Suppressor macrophage treated with lipopolysaccharide for 4 hours (primary cell): ENCODE measurements at places on chromosomes 6 and 20.

- DNase-seq = peak; percentile 49
These were observed at the start of gene NHSL1 for GRCh38 chr6:138499303-138500018. Gene NHSL1, minus strand, starts transcription at chr6:138499494. Its CDS starts 204 bp downstream, at chr6:138499290.

DNA sequence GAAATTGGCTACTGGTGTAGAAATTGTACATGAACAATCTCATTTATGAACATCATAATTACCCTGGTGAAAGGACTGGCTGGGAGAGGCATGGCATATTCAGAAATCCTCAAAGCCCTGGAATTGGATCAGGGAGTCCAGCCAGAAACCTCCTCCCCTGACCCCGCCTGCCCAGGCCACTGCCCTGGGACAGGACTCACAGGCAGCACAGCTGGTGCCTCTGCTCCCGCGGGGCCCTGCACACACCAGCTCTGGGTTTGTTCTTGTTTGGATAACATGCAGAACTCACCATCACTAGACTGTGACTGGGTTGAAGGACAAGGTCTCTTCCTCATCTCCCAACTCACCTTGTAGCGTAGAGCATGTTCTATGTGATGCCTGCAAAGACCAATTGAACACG is 56.2 kb downstream of the AGPAT4 start:
- no peak for DNase-seq

- no peak for DNase-seq
These were observed 569.7 kb downstream of the EPHA7 start for GRCh38 chr6:92849636-92850035.

GRCh38 chr6:163341224-163342061 is 73.1 kb upstream of the QKI start:
- DNase-seq = no peak

GRCh38 chr6:11592294-11592906 is 54.9 kb downstream of the TMEM170B start:
- no peak for DNase-seq

- peak; percentile 54 for DNase-seq
These were observed 24.6 kb downstream of the RIPOR2 start for GRCh38 chr6:24910961-24911725.

DNA sequence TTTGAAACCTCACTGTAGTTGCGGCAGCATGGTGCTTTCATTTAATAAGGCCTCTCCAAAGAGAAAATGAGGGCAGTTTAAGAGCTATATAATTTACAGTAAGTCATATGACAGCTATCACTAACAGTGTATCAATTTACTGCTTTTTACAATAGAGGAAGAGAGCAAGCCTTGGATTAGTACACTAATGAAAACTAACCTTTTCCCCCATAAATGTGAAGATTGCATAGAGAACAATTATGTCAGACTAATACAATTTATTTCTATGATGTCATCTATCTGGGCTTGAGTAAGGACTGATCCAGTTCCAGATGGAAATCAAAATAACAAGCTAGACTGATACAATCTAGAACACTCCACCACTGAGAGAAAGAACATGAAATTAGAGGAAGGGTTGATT is 78.1 kb upstream of the FAM83B start:
- DNase-seq = no peak

DNA sequence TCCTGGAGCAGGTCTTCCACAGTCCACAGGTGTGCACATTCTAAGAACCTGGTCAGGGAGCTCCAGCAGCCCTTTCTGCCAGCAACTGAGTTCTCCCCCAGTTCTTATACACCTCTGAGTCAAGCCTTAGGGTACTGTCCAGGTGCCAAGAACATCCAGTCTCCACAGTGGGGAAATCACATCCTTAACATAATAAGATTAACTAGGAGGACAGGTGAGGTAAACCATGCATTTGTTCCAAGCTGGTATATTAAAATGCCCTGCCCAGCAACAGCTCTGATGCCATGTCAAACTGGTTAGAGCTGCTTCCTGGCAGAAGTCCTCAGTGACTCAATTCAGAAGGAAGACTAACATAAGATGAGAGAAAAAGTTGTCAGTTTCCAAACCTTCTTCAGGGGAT is 303.9 kb upstream of the SGK1 start:
- DNase-seq = no peak

DNA sequence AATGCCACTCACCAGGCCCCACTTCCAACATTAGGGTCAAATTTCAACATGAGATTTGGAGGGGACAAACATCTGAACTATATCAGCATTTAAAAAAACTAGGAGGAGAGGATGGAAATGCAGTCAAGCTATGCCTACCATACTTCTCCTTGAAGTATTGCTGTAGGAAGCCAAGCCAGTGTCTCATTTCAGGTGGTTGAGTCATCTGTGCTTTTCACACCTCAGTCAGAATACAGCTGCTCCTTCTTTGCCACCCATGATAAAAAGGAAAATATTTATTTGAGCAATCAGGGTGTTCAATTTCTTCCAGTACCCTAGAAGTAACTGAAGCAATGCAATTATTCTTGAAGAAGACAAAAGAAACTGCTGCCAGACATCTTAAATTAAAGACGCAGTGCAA is 47.0 kb upstream of the EEF1E1 start:
- DNase-seq = no peak

- peak; percentile 30 for DNase-seq
These were observed 360.2 kb downstream of the PREX1 start for GRCh38 chr20:48467622-48468021.
